ENCODE measurements at places on chromosomes 7 and 10.

DNA sequence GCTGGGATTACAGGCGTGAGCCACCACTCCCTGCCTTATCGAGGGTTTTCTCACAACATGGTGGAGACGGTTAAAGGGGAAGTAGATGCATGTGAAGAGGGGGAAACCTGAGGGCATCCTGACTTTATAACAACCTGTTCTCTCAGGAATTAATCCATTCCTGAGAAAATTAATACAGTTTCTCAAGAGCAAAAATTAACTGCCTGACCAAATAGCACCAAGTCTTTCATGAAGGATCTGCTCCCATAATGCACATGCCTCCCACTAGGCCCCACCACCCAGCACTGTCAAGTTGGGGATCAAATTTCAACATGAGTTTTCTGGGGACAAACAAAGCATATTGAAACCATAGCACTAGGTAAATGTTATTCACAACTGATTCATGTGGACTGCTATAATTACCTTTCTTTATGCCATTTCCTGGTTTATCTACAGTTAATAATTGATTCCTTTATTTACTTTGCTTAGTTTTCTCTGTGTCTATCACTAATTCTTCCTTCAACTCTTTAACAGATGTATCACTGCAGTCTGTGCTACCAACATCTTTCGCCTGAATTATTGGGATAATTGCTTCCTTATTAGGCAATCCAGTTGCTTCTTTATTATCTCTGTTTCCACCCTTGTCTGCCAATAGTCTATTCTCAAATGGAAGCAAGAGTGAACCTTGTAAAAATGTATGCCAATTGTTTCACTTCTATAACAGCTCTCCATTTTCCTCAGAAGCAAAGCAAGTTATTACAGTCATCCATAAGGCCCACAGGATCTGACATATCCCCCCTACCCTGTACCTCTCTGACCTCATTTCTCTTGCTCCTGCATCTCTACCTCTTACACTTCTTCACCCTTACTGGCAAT lies 12.9 kb upstream of the MICU1 start:
- DNase-seq, result no peak

GRCh38 chr7:134029743-134030142 lies 97.4 kb upstream of the LRGUK start:
- DNase-seq, result no peak

DNA sequence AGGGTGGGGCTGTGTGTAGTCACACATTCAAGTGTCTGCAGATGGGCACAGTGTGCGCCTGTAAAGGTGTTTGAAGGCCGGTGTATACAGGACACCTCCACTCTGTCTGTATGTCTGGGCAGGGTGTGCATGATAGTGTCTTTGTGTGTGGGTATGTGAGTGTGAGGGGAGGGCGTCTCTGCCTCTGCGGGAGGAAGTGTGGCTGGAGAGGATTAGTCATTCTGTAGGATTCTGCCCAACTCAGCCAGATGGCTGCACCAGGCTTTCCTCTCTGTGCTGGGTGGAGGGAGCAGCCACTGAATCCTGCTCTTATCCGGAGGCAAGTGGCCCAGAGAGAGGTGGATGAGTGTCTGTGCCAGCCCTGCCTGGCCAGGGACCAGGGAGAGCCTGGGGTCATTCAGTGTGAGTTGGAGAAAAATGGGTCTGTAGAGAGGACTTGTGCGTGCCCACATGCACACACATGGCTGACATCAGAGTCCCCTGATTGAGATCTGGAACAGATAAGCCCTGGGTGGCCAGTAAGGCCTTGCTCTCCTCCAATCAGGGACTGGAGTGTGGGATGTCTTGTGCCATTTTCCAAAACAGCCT lies 1.7 kb downstream of the SFXN3 start:
- DNase-seq, result peak; percentile 34

GRCh38 chr7:22723181-22723601 lies 3.8 kb upstream of the IL6 start:
- DNase-seq, result no peak

- DNase-seq, result no peak
These were observed at the start of gene SEMA3E for GRCh38 chr7:83648464-83649241. SEMA3E (minus strand) TSS chr7:83649139.

DNA sequence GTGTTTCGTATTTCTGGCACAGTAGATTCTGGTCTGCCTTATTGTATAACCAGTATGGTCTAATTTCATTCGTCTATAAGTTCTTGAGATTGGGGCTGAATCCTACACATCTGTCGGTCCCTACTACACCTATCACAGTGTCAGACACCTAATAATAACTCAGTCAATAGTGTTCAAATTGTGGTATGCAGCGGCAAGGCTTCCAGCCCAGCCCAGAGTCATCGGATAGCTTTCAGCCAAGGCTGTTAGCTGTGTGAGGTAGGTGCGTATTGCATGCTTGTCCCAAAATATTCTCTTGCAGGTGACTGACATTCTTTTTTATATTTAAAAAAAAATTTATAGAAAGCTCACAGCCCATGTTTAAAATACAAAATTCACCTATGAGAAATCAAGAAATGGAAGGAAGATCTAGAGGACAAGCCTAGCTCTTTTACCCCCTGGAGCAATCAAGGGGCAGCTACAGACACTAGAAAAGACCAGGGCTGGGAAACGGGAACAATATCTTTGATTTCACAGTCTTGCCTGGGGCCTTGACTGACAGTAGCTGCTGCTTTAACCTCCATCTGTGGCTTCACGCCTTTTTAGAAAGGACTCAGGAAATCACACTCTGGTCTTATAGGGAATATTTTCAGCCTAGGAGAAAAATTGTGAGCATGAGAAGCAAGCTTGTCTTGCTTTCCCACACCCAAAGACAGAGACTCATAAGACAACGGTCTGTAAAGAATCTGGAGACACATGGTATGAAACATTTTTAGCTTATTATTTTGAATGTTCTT lies 9.5 kb upstream of the ASB4 start:
- no peak for DNase-seq

GRCh38 chr7:155424301-155425010 lies 33.5 kb upstream of the EN2 start:
- no peak for DNase-seq

GRCh38 chr10:113469796-113470195 lies 83.1 kb upstream of the HABP2 start:
- DNase-seq, result no peak

DNA sequence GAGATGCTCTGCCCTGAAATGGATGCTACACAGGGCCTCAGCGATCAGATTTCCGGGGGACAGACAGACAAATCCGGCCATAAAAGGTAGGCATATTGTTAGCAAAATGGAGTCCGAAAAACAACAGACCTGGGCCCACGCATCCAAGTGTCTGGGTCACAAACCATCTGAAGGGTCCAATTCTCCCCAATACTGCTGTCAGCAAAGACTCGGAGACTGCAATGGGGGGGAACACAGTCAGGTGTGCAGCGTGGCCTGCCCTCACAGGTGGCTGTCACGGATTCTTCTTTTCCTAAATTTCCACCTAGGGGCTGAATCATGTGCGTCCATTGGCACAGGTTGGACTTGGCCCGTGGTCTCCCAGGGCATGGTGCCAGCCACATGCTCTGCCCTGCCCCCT lies 12.9 kb downstream of the PKD1L1 start:
- no peak for DNase-seq

DNA sequence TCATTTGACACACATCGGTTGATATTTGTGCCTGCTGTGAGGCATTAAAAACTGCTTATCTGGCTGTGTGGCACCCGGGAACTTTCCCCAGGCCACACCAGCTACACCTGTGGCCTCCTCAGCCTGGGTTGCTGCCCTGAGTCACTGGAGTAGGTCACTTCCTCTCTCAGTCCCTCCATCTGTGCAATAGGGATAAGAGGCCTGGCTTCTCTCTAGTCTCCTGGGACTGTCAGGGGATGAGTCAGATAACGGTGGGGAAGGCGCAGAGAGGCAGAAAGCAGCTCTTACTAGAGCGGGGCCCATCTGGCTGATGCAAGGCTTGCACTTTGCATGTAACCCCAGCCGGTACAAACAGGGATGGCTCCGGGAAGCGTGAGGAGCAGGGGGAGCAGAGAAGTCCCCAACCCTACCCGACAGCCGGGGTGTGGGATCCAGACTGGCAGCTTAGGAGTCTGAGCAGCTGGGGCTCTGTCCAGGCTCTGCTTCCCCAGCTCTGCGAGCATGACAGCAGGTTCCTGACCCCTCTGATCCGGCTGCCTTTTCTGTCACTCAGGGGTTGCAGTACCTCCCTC lies 34.0 kb downstream of the DNAJB12 start:
- peak; percentile 94 for DNase-seq

DNA sequence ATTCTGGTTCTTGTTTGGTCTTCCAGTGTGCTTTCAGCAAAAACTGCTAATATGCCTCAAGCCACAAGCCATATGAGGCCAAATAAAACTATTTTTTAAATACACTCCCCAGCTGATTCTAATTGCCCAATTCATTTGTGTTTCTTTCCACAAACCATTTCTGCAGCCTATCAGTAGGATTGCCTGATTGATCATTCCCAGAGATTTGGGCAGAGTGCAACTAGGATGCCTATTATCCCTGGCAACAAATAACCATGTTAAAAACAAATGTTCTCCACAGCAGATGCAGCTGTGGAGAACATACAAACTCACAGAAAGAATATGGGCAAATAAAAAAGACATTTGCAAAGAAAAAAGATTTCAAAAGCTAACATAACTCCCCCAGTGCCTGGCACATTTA lies 76.9 kb upstream of the CAV2 start:
- no peak for DNase-seq

GRCh38 chr7:32879460-32879859 lies 12.1 kb downstream of the KBTBD2 start:
- no peak for DNase-seq

- DNase-seq, result no peak
These were observed 44.4 kb downstream of the MYPN start for GRCh38 chr10:68153473-68154210.

DNA sequence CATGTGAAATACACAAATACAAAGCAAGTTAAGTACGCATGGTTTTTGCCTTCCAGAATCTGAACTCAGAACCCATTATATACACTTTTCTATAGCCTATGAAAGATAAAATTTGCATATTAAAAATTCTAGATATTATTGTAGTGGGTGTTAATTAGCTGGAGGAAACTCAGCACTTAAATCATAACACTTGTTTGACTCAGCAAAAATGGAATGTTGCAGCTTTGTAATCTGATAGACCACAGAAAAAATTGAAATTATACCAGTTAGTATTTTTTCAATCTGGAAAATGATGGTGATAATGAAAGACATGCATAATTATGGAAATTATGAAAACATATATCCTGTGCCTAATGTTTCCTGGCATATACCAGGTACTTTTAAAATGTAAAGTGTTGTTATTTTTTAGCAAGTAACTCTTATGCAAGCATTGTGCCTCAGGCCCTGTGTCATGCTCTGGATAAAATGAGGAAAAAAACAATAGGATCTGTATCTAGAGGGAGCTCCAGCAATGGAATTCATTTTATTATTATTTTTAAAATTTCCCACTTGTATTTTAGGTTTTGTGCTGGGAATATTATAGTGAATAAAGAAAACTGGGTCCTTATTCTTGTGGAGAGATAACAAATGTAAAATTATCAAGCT lies 490.4 kb upstream of the SEMA3A start:
- no peak for DNase-seq

DNA sequence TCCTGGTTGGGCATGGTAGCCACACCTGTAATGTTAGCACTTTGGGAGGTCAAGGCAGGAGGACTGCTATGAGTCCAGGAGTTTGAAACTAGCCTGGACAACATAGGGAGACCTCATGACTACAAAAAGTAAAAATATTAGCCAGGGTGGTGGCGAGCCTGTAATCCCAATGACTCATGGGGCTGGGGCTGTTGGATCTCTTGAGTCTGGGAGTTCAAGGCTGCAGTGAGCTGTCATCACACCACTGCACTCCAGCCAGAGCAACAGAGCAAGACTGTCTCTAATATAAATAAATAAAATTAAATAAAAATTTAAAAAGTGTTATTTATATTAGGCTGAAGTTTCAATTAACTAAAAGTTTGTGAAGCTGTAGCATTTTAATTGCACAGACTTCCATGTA lies 207.3 kb downstream of the NXPH1 start:
- no peak for DNase-seq

DNA sequence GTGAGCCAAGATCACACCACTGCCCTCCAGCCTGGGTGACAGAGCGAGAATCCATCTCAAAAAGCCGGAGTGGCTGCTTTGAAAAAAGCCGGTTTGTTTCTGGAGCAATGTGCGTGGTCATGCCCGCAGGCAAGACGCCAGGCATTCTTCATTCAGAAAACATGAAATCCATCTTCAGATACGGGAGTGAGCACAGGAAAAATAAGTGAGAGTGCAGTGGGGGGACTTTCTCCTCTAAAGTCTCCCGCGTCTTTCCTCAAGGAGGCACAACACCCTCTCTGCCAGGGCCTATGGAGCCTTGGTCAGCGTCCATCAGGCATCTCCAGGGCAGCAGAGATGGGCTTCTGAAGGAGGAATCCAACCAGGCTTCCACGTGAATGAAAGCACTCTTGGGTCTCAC lies 62.3 kb upstream of the DGKI start:
- DNase-seq, result no peak

- DNase-seq, result no peak
These were observed 150.2 kb downstream of the RAB11FIP2 start for GRCh38 chr10:117896517-117896916.

GRCh38 chr7:146892151-146892550 lies 775.5 kb downstream of the CNTNAP2 start:
- no peak for DNase-seq

GRCh38 chr10:119416855-119417254 lies 125.7 kb downstream of the RGS10 start:
- peak; percentile 76 for DNase-seq

- DNase-seq, result no peak
These were observed 57.4 kb upstream of the BAIAP2L1 start for GRCh38 chr7:98458090-98458875.

DNA sequence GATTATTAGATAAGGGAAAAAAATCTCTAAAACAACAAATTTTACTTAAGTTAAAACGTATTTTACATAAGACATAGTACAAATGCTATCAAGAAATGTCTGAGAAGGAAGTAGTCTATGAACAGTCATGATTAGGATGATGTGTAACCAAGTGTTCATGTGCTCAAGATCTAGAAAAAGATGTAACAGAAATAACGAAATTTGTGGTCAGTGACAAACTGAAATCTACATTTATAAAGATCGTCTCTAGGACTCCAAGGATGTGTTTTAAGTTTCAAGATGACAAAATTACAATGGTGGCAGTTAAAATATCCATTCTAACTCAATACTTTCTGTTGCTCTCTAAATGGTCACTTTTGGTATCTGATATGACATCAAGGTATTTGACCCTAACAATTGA lies 17.2 kb downstream of the PPP3CB start:
- no peak for DNase-seq

DNA sequence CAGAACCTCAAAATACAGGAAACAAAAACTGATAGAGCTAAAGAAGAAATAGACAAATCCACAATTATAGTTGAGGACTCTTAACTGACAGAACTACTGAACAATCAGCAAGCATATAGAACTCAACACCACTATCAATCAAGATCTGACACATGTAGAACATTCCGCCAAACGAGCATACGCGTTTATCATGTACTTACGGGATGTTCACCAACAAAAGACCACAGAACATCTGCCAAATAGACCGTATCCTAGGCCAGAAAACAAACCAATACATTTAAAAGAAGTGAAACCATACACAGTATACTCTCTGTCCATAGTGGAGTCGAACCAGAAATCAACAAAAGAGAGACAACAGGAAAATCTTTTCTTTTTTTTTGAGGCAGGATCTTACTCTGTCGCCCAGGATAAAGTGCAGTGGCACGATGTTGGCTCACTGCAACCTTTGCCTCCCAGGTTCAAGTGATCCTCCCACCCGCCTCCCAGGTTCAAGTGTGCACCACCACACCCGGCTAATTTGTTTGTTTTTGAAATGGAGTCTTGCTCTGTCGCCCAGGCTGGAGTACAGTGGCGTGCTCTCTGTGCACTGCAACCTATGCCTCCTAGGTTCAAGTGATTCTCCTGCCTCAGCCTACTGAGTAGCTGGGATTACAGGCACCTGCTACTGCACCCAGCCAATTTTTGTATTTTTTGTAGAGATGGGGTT lies 5.1 kb downstream of the GNA12 start:
- no peak for DNase-seq

Data from stimulated activated naive CD8-positive, alpha-beta T cell treated with anti-CD3 and anti-CD28 coated beads, Interleukin-15, amount 100 ng/mL, for 72 hours (primary cell).